ENCODE measurements at places on chromosomes 5 and 9. TPM values are rescaled to one million over a fixed set of nuclear protein-coding genes. Genes with fewer than 3 reads are reported as not detected.

Gene ABO
- total RNA-seq = 7.3 TPM

Gene HAVCR2
- total RNA-seq = 32.1 TPM

Gene ERCC6L2
- 106 TPM for total RNA-seq

Gene SH2D3C
- total RNA-seq = 4.2 TPM

Gene PCDHA12
- total RNA-seq = 10.5 TPM

Gene CATSPER3
- total RNA-seq = not detected

Gene GALNT12
- total RNA-seq = 2.4 TPM

Gene PCDHB3
- 7.4 TPM for total RNA-seq

Gene JAKMIP2
- 16.3 TPM for total RNA-seq

Gene SOHLH1
- not detected for total RNA-seq

Gene IFNA2
- total RNA-seq = not detected

Gene PFN3
- total RNA-seq = not detected

Gene PCDHGB5
- total RNA-seq = 15.7 TPM

Gene SLIT3
- 39.0 TPM for total RNA-seq

Gene DDX4
- not detected for total RNA-seq

Gene STKLD1
- total RNA-seq = 1.0 TPM

Gene PCDHA8
- 0.78 TPM for total RNA-seq

Gene VPS13A
- total RNA-seq = 31.0 TPM

- no peak for DNase-seq
Observed at GRCh38 chr5:359301-359897, 37.9 kb downstream of the AHRR start.

DNA sequence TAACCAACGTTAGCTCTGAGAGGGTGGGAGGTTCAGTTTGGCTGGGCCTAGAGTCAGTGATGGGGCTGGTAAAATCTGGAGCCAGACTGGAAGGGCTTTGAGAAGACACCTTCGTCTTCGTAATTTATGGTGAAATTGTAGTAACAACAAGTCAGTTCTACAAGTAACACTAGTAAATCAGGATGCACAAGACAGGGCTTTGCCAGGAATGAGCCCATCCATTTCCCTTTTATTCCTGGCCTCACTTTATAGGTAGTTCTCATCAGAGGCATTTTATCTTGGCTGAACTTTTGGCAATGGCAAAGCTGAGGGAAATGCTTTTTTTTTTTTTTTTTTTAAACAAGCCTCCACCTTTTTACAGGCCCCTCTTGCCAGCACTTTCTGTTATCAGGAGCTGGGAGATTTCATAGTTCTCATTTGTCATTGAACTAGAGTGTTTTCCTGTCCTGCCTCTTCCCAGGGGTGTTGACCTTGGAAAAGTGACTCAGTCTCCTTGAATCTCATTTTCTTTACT lies 110.5 kb upstream of the KLF4 start:
- DNase-seq = no peak

- no peak for DNase-seq
Observed at GRCh38 chr5:82095536-82095935, 123.7 kb downstream of the ATG10 start.

DNA sequence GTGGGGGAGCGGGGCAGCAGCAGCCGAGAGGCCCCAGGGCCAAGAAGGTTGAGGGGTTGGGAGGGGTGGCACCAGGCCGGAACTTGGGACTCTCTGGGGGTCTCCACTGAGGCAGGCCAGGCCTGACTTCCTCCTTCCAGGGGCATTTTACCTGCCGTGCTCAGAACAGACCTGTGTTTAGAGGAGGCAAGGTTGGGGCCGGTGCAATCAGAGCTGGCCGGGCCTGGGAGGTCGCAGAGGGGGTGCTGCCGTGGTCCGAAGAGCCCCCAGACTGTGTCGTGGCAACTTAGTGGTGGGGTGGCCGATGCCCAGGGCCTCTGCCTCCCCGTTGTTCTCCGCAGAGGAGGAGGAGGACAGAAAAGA lies 21.8 kb downstream of the GLT6D1 start:
- DNase-seq = no peak

- peak; percentile 40 for DNase-seq
Observed at GRCh38 chr5:36743891-36744772, 132.4 kb upstream of the NIPBL start.

DNA sequence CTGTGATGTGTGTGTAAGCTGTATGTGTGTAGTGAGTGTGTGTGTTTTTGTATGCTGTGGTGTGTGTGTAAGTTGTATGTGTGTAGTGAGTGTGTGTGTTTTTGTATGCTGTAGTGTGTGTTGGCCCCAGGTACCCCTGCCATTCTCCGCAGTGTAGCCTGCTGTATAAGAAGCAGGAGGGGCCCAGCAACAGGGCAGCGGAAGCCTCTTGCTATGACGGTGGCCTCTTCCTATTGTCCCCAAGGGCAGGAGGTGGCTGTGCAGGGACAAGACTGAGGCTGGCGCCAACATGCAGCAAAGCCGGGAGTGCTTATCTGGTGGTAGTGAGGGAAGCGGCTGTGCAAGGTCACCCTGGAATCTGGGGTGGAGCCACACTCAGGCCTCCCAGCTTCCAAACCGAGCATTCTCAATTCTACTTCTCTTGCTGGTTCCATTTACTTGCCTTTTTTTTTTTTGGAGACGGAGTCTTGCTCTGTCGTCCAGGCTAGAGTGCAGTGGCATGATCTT lies 5.1 kb downstream of the SPAAR start:
- DNase-seq = no peak

- DNase-seq = peak; percentile 54
Observed at GRCh38 chr5:138352722-138353559, 456 bp downstream of the KDM3B start.

GRCh38 chr5:9302218-9302617 lies 243.7 kb downstream of the SEMA5A start:
- no peak for DNase-seq

DNA sequence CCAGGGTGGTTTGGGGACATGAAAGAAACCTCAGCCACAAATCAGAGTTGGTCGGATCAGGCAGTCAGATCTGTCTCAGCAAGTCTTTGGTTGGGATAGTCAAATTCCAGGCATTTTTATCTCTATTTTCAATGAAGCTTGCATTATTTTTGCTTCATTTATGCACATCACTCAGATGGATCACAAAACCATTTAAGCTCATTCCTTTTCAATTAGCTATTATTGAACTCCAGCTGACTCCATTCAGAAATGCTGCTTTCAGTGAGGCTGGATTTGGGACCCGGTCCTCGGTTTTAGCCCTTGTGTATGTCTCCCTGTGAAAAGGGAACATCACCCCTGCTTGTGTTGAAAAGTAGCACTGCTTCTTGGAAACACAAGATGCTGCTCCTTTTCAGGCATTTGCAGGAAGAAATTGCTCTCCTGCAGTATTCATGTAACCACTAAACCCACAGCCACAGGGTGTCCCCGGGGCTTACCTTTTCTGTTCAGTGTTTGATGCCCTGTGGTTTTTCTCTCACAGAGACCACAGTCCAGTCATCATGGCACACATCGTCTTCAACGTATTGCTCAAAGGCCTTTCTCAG lies 232.9 kb downstream of the NFIB start:
- no peak for DNase-seq

DNA sequence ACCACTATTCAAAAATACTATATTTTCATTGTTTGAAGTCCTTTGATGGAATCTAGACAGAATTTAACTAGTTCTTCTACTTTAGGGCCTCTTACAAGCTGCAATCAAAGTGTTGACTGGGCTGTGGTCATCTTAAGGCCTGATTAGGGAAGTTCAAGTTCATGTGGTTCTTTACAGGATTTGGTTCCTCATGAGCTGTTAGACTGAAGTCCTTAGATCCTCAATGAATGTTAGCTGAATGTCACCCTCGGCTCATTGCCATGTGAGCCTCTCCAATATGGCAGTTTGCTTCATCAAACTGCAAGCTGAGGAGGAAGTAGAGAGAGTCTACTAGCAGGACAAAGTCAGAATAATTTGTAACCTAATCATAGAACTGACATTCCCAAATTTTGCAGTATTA lies 135.1 kb downstream of the CSNK1G3 start:
- no peak for DNase-seq

- DNase-seq = no peak
Observed at GRCh38 chr5:109099081-109099480, 310.7 kb downstream of the PJA2 start.

DNA sequence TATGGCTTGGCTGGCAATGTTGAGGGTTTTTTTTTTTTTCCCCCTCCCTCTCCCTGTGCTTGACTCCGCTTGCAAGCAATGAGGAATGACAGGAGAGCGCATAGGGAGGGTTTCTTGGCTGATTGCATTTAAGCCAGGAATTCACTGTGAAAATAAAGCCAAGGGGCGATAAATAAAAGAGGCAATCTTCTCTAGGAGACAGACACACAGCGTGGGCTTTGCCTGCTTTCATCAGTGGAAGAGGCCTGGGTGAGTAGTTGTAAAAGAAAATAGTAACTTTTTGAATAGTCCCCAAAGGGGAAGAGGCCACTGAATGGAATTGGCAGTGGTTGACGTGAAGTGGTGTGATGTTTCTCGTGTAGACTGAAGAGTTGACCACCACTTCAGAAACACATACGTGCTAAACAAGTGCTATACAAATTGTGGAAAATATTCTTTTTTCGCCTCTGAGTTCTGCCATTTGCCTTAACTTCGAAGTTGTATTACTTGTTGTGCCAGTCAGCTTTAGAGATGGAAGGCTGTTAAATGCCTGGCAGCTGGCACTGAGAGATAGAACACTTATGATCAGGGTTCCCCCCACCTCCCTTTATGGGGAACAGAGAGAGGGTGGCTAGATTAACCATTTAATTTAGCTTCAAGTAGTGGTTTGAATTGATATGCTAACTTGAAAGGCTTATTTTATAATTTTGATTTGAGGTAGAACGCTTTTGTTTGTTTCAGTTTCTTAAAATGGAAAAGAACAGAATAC lies 3.0 kb downstream of the ZSWIM6 start:
- no peak for DNase-seq

- DNase-seq = no peak
Observed at GRCh38 chr9:5513966-5514616, 3.8 kb downstream of the PDCD1LG2 start.

GRCh38 chr5:136749016-136749415 lies 383.7 kb upstream of the TRPC7 start:
- DNase-seq = no peak

DNA sequence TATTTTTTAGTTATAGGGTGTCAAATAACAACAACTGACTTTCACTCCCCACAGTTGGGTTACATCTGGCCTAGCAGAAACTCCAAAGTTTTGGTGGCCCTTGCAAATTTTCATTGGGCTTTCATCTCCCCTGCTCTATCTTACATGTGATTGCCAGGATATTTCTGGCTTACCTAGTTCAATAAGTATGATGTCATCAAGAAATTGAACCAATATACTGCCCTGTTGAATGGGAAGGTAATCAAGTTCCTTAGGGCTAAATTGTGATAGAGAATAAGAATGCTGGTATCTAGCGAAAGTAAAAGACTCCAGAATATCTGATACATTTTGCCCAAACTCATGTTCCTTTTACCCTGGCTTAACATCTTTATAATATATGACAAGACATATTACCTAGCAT lies 17.0 kb upstream of the ICE1 start:
- DNase-seq = no peak

DNA sequence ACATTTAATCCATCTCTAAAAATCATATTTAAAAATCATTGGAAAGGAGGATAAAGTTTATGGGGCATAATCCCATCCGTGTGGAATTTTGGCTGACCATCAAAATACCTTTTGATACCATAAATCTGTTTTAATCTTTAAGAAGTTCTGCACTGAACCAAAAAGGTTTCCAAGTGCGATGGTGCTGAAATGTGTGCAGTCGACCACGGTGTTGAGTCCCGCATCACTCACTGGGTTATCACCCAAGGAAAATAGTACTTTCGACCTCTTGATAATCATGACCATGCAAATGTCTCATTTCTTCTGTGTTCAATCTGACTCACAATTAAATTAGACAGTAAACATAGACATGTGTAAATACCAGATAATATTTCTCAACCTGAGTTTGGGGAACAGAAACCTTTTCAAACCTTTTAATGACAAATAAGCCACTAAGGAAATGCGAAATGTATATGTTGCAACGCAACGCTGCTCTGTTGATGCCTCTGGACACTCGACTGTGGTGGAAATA lies 62.0 kb upstream of the CDH6 start:
- no peak for DNase-seq

DNA sequence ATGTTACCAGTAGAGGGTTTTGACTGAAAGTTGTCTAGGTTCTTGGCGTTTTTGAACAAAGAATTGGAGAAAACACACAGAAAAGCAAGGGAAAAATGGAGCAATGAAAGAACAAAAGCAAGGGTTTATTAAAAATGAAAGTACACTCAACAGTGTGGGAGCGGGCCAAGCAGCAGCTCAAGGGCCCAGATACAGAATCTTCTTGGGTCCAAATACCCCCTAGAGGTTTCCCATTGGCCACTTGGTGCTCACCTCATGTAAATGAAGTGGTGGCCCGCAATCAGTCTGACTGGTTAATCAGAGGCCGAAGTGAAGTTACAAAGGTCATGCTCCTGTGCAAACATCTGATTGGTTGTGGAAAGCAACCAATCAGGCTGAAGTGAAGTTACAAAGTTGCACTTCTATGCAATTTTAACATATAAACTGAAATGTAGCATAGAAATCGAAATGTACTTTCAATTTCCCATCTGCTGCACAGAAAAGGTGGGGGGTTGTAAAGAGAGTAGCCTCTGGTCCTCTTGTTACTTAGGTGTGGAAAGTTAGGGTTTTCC lies 1.9 kb upstream of the GM2A start:
- no peak for DNase-seq

DNA sequence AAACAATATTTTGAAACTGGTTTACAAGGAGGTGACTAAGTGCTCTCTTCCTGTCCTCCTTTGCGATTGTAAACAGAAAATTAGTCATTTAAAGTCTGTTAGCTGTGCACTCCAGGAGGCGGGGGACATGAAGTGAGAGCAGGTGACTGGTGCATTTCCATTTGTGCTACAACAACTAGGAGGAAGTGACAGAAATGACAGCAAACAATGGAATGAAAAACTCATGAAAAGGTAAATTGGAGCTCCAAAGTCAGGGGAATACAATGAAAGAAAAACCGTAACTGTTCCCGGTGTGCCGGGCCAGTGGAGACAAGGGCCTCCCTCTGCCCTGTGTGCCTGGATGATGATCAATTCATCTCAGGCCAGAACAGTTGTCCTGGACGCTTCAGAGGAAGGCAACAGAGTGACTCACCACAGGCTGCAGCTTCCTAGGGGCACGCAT lies 439.9 kb downstream of the GADD45G start:
- no peak for DNase-seq

DNA sequence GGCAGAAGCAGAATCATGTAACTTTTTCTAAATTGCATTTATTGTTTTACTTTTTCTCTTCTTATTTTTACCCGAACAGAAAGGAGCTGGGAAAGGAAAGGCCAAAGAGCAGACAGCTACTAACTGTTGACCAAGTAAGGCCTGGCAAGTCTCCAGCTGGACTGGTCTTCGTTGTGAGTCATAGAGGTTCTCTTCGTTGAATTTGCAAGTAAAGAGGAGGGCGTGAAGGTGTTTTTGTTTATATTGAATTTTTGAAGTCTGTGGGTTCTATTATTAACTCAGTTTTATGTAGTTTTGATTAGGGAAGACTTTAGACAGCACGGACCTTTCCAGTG lies 416.5 kb upstream of the CCNH start:
- peak; percentile 86 for DNase-seq

Data from tibial nerve (tissue), 4 donors.